Stimulated activated CD4-positive, alpha-beta T cell treated with anti-CD3 and anti-CD28 coated beads, Interleukin-12 subunit alpha, Interleukin-12 subunit beta, amount 100 ng/mL, for 24 hours (primary cell): ENCODE measurements at places on chromosomes 1 and 21.

- no peak for DNase-seq
Measured at GRCh38 chr1:29379443-29380073, 143.2 kb downstream of the PTPRU start.

DNA sequence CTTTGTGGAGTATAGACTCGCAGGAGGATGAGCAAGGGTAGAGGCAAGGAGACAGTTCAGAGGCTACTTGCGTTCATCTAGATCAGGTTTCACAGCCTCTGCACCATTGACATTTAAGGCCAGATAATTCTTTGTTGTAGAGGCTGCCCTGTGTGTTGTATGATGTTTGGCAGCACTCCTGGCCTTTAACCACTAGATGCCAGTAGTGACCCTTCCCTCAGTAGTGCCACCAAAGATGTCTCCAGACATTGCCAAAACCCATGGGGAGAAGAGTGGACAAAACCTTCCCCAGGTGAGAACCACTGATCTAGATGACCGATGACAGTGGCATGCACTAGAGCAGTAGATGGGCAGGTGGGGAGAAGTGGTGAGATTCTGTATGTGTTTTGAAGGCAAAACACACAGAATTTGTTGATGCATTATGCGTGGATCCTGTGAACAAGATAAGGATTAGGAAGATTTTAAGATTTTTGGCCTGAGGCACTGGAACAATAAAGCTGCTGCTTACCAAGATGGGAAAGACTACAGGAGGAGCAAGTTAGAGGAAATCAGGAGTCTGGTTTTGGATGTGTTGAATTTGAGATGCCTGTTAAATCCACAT is 9.9 kb upstream of the COG2 start:
- DNase-seq = no peak

DNA sequence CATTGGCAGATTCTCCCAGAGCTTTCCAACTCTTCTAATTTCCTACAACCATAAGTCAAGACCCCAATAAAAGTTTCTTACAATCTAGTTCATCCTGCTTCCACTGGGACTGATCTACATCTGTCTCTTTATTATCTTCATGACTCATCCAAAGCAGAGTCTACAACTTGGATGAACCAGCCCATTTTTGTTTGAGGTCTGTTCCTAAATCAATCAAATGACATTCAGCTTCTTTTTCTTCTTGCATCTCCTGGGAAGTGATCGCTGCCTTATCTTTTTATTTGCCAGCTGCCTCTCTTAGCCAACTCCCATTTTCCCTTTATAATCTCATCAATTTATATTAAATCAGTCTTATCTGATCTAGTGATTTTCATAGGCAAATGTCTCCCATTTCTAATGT is 105.6 kb downstream of the ERG start:
- DNase-seq = no peak

DNA sequence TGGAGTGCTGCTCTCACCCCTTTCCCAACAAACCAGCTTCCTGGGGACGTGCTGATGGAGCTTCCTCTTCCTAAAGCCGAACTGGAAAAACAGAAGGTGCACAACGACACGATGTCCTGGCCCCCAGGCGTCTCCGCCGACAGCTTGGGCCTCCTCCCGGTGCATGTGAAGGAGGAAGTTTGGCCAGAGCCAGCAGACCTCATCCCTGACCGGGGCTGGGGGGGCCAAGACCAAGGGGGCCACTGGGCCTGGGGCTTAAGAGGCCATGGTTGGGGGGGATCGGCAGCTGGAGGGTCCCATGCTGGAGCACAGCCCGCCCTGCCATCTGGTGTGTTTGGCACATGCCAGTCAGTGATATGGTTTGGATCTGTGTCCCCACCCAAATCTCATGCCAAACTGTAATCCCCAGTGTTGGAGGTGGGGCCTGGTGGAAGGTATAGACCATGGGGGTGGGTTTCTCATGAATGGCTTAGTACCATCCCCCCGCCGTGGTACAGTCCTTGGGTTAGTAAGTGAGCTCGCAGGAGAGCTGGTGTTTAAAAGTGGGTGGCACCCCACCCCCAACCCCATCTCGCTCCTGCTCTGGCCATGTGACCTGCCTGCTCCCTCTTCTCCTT is 6.4 kb downstream of the HES4 start:
- no peak for DNase-seq

- DNase-seq = no peak
Measured at GRCh38 chr1:63662841-63663240, 69.6 kb downstream of the PGM1 start.

- no peak for DNase-seq
Measured at GRCh38 chr21:46152927-46153246, 2.5 kb downstream of the FTCD start.

DNA sequence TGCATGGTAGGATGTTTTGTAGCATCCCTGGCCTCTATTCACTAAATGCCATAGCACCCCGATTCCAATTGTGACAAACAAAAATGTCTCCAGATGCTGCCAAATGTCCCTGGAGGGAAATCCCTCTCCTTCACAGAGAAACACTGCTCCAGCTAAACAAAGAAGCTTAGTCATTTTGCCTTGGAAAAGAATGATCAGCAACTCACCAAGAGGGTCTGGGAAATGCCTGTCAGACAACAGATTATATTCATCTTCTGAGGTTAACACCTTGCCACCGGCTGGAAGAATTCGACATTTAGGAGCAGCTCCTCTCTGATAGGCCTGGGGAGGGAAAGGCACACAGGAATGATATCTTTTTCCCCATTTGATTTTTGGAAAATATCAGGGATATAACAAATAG is 84.4 kb downstream of the NIBAN1 start:
- DNase-seq = no peak

DNA sequence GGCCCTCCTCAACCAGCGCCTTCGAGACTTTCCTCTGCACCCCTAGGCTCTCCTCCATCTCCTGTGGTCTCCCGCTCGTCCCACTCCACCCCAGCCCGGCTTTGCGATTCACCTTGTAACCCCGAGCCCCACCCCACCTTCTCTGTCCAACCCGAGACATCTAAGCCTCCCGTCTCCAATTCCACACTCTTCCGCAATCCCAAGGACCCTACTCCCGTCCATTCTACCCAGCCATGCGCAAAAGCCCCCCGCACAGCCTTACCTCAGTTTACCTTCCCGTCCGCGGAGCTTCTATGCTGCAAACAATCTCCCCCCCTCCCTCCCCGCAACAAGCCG is 174 bp downstream of the SH3BP5L start:
- DNase-seq = no peak

- no peak for DNase-seq
Measured at GRCh38 chr1:223175032-223175431, 32.0 kb upstream of the TLR5 start.

- DNase-seq = no peak
Measured at GRCh38 chr1:168907053-168907452, 178.0 kb upstream of the DPT start.

DNA sequence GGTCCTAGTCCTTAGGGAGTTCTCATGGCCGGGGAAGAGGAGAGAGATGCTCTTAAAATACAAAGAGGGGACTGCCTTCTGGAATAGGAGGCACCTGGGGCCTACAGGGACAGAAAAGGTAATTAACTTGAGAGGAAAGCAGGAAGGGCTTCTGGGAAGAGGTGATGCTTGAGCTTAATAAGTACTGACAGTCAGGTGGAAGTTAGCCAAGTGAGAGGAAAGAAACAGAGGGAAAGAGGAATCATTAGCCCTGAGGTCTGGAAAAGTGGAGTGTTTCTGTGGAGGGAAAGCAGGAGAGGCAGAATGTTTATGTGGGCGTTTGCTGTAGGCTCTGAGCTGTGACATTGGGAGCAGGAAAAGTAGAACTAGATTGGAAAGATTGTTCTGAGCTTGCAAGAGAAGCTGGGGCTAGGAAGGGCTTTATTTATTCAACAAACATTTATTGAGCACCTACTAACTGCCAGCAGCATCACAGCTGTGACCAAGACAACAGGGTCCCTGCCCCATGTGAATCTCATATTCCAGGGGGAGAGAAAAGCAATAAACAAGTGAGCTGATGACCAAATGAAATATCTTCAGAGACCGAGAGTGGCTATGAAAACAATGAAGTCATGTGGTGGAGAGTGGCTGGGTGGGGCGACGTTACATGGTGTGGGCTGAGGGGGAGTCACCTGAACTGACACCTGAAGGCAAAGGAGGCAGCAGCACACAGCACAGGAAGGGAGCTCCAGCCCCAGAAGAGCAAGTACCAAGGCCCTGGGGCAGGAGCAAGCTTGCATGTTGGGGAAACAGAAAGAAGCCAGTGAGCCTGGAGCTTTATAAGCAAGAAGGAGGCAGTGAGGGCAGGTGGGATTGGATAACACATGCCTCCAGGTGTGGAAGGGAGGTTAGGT is 4.4 kb upstream of the FNDC5 start:
- DNase-seq = no peak

GRCh38 chr1:152533327-152533938 is 19.2 kb downstream of the CRCT1 start:
- no peak for DNase-seq

- no peak for DNase-seq
Measured at GRCh38 chr1:205002705-205003104, 40.3 kb upstream of the CNTN2 start.

DNA sequence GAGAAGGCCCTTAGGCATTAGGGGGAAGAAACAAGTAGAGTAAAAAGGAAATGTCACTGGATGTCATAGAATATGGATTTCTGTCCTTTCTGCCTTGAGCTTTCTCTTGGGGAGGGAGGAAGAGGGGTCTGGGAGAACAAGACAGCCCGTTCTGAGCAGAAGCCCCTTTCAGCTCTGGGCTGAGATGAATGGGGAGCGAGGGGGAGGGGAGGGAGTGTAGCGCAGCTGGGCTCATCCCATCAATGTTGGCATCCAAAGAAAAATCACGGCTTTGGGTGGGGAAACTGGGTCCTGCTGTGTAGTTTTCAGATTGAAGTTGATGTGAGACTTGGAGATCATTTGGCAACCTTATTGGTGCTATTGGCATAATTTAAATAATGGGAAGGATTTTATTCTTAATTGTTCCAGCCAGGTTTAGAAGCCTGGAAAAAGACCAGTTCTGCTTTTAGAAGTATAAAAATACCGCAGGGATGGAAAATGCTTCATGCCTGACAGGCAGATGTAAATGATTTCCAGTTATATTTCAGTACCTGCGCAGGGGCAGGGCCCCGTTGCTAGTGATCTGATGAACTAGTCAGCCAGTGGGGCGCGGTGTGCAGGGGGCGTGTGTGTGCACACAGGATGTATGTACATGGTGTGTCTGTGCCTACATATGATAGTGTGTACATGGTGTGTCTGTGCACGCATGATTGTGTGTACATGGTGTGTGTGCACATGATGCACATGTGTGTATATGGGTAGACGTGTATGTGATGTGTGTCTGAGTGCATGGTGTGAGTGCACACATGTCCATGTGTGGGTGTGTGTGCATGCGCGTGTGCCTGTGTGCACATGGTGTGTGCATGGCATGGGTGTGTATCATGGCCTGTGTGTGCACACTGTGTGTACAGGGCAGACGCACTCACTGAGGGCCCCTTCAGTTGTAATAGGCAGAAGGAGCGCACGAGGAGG is 36.0 kb downstream of the ABCG1 start:
- no peak for DNase-seq

DNA sequence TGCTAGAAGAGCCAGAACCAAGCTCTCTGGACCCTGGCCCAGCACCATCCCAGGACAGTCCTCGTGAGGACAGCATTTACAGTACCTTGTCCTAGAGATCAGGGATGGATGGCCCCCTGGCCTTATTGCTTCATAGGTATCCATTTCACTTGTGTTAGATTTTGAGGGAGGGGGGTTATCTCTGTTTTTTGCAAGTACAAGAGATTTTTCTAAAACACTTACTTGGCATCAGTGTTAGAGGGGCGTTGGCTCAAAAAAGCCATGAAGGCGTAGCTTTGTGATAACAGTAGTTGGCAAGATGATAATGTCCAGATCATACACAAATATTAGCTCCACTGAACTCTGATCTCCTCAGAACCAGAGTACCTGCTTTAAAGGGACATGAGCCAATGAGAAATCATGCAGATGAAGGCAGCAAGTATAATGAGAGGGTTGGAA is 5.8 kb upstream of the ATP1B1 start:
- DNase-seq = no peak

GRCh38 chr1:81836007-81836626 is 35.4 kb downstream of the ADGRL2 start:
- no peak for DNase-seq

GRCh38 chr1:67823615-67824014 is 9.7 kb downstream of the GNG12 start:
- DNase-seq = no peak

- no peak for DNase-seq
Measured at GRCh38 chr1:226436855-226437491, 29.1 kb upstream of the PARP1 start.

DNA sequence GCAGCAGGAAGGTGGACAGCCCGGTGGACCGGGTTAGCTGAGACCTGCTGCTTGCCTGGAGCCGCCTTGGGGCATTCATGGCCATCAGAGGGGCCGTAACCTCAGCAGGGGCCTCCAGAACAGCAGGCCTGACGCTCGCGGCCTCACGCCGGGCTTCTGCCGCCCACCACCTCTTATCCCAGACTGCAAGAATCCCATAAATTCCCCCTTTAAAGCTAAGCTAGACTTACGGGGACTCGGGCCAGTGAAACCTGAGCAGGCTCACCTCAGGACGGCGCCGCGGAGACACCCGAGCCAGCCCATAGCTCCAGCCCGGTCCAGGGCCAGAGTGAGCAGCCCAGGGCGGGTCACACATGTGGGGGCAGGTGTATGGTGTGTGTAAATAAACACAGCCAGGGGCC is 132.3 kb downstream of the GLIS1 start:
- DNase-seq = no peak

- no peak for DNase-seq
Measured at GRCh38 chr1:199522338-199522737, 505.2 kb upstream of the NR5A2 start.

- DNase-seq = no peak
Measured at GRCh38 chr1:88774151-88774556, 90.1 kb downstream of the PKN2 start.

GRCh38 chr1:7390604-7391000 is 380.5 kb upstream of the VAMP3 start:
- DNase-seq = no peak

- no peak for DNase-seq
Measured at GRCh38 chr1:206463911-206464310, 6.4 kb upstream of the IKBKE start.

- DNase-seq = no peak
Measured at GRCh38 chr1:68046885-68047658, 3.4 kb downstream of the DIRAS3 start.

DNA sequence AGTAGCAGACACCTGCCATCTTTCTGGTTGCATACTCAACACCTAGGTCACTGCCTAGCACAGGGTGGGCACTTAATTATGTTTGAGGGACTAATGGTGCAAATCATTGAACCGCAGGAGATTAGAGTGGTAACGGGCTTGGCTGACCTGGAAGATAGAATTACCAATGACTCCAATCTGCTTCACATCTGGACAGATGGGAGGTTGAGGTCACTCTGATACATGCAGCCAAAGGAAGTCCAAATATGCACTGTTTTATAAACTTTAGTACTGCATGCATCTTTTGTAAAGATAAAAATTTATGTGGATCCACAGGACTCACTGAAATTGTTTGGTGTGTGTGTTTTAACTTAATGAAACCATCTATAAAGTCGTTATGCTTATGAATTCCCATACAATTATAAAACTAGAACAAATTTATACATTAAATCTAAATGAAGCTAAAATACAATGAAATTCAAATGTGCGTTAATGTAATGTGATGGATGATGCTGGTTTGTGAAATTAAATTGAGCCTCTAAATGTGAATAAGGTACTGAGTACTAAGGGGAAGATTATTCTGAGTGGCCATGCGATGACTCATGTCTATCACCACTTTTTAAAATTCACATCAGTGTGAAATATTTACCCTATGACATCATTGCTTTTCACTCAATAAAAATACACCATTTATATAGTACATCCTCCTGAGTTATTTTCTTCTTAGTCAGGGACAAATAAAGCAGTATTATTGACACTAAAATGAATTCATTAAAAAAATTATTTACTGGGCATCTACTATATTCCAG is 224.7 kb upstream of the FAM78B start:
- DNase-seq = no peak
